ENCODE measurements at places on chromosomes 6 and 20.

GRCh38 chr20:18851629-18852028 is 38.0 kb downstream of the SCP2D1 start:
- no peak for DNase-seq

DNA sequence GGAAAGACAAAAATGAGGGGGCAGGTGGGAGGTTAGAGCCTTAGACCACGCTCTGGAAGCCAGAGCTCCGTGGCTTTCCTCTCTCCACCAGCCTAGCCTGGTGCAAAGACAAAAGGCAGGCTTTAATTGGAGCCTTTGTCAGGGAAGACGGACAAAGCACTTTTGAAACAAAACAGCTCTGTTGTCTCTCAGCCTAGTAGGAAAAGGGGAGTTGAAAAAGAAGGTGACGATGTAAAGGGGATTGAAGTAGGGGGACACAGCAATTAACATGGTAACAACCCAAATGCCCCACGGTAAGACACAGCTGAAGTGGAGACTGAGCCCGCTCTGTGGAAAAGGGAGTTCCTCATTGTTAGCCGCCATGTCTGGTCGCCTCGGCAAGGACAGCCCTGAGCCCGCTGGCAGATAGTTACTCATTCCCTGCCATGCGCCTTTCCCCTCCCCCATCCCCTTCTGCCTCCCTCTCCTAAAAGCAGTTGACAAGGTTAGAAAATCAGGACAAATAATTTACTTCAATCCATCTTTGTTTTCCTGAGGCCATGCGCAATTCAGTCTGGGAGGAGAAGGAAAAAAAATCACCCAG is 93.0 kb downstream of the TCP11 start:
- DNase-seq, result no peak

DNA sequence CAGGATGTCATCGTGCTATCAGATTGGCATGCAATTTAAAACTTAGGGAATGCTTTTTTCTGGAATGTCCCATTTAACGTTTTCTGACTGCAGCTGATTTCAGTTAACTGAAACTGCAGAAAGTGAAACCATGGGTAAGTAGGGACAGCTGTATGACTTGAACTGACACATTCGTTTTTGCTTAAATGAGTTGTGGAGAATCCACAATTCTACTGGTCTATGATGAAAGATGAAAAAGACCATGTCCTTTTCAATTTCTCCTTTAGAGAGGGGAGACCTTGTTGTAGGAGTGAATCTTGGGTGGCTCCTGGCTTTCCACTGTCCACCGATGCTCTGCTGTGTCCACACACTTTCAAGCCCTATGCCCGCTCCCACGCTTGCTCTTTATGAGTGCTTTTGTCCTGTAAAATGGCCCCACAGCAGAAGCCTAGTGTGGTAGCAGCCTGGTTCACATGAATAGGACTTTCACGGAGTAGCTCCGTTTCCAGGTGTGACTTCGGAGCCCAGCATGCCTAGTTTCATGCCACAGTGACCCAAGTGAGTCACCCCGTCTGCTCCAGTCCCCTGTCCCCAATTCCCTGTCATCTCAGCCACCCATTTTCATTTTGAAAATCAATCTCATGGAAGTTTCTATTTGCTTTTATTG is 21.9 kb downstream of the DYNLT1 start:
- DNase-seq, result no peak

- no peak for DNase-seq
Observed at GRCh38 chr6:97775012-97775411, 492.0 kb upstream of the MMS22L start.

GRCh38 chr6:41647061-41647511 is 8.8 kb downstream of the MDFI start:
- DNase-seq, result no peak

GRCh38 chr6:39934131-39934757 is at the start of gene MOCS1:
Gene MOCS1 (minus strand): TSS chr6:39934462. CDS start chr6:39934417, 45 bp downstream.
- DNase-seq, result peak; percentile 54

- no peak for DNase-seq
Observed at GRCh38 chr6:55379471-55379870, 52.2 kb downstream of the GFRAL start.

DNA sequence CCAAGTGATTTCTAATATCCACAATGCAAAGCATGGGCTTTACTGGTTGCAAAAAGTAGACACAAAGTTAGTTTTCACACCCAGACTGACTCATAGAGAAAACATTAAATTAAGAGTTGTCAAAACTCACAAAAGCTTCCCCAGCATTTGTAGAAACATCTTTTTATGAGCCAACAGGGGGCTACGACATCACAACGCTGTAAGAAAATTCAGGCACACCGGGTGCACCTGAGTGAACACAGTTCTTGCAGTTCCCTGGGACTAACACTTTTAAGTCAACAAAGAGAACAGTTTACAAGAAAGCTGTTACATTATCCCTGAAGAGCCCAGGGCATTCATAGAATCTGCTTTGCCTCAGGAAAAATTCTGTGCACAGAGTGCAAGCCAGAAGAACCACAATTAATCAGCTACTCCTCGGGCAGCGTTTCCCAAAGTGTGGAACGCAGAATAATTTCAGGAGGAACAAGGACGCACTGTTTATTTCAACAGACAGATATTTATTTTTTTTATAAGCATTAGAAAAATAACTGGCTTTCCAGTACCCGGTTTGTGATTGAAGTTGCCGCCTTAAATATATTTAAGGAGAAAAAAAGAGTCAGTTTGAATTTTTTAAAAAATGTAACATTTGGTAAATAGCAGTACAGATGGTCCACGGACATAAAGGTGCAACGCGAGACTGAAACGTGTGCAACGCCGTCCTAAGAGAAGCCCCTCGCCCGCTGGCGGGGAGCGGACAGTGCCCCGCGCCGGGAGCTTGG is 1.2 kb downstream of the NCOA5 start:
- DNase-seq, result no peak

- no peak for DNase-seq
Observed at GRCh38 chr20:36411861-36412454, 105.8 kb downstream of the DLGAP4 start.

All from iPS DF 19.7 (cell line).